ENCODE measurements at places on chromosomes 13 and 19.

- H3K36me3 ChIP-seq: no peaks in the 10 kb centered on the region
- no peak overlapping the region for H3K4me3 ChIP-seq
- no peaks in the 10 kb centered on the region for H3K4me1 ChIP-seq
- no peak overlapping the region for H3K27ac ChIP-seq
- DNase-seq: no peak
Measured at GRCh38 chr13:36068566-36068965, 62.6 kb downstream of the DCLK1 start.

DNA sequence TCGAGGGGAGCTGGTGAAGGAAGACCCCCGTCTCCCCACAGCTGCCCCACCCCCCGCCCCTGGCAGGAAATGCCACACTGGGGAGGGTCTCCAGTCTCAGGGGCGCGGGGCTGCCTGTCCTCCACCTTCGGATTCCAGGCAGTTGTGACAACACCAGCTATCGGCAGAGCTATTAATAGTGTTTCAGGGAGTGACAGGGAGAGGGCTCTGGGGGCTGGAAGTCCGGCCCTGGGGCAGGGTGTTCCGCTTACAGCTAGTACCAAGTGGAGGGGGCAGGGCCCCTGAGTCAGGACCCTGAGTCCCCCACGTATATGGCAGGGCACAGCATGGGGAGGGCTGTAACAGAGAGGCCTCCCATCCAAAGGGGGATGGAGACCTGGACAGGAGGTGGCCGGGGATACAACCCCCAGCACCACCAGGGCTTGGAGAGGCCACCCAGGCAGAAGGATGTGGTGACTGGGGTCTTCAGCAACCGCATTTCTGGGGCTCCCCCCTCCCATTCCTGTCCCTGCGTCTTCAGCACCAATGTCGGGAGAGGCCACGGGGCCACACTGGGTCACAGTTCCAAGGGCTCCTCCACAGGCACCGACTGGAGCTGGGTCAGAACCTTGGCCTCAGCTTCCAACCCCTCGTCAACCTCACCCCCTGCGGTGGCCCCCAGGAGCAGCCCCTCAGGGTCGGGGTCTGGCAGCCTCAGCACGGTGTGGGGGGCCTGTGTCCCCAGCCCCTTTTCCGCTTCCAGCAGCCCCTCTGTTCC, 3.9 kb downstream of the SIX5 start:
- no peak for DNase-seq
- H3K27me3 ChIP-seq: no peaks in the 10 kb centered on the region
- peaks cover 23% of the 10 kb centered on the region for H3K4me1 ChIP-seq
- H3K36me3 ChIP-seq: peaks cover 3% of the 10 kb centered on the region

DNA sequence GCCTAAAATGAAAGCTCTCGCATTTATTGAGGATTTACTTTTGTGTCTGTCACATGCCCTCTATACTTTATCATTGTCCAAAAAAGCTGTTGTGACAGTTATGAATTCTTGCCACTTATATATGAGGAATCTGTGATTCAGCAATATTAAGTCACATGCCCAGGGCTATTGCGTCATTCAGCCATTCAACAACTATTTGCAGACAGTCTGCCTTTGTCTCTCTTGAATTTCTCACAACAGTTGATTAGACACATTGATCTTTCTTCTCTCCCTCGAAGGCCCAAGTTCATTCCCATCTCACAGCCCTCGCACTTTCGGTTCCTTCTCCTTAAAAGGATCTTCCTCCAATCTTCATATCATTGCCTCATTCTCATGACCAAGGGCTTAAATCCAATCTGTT, 342.6 kb downstream of the MZT1 start:
- no peak for DNase-seq
- H3K27ac ChIP-seq: no peak overlapping the region
- H3K36me3 ChIP-seq: no peaks in the 10 kb centered on the region
- no peaks in the 10 kb centered on the region for H3K4me1 ChIP-seq
- peaks cover 4% of the 10 kb centered on the region for H3K27me3 ChIP-seq

GRCh38 chr19:1833540-1833939, 14.7 kb downstream of the REXO1 start:
- no peak overlapping the region for H3K27ac ChIP-seq
- H3K27me3 ChIP-seq: no peaks in the 10 kb centered on the region
- no peak overlapping the region for H3K4me3 ChIP-seq
- no peak for DNase-seq

DNA sequence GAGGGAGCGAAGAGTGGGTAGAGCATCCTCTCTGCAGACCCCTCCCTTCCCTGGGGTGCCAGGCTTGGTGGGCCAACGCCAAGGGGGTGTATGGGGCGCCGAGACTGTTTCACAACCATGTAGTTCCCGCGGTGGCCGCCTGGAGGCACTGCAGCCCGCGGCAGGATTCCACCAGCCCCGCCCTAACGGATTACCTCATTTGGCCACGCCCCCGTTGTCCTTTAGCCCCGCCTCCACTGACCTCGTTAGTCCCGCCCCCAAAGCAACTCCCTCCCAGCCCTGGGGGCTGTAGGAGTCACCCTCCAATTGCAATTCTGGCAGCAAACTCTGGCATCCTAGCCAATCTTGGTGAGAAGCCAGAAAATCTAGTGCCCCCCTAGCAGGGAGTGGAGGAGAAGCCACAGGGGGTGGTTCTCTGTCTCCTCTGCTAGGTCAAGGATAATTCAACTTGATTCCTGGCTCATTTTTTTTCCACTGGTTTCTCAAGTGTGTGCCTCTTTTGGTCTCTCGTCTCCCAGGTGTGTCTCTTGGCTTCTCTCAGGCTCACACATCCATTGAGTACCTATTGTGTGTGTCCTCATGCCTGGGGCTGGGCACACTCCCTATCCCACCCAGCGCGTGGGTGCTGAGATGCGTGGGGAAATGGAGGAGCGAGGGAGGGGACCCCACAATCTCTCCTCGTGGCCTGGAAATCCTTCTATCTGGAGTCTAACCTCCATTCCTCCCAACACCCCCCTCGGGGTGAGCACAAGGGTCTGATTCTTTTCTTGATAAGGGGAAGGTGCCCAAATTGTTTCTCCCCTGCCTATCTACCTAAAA, 2.0 kb downstream of the OLFM2 start:
- DNase-seq: peak; percentile 98
- H3K36me3 ChIP-seq: peaks cover 5% of the 10 kb centered on the region
- H3K4me3 ChIP-seq: peak overlapping the region; percentile 97
- H3K4me1 ChIP-seq: peaks cover 51% of the 10 kb centered on the region
- H3K27me3 ChIP-seq: no peaks in the 10 kb centered on the region

DNA sequence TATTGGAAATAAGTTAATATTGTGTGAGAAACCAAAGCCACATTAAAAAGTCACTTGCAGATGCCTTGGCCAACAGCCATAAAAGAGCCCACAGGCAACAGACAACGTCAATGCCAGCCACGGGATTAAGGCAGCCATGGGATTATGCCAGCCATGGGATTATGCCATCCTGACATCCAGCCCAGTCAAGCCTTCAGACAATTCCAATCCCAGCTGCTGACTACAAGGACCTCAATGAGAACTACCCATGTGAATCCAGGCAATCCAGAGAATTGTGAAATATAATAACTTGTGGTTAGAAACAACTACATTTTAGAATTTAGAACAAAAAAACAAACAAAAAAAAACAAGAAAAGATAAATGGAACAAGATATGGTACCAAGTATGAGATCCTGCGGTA, 356.6 kb downstream of the EFNB2 start:
- no peak overlapping the region for H3K4me3 ChIP-seq
- H3K27ac ChIP-seq: no peak overlapping the region
- no peak for DNase-seq
- H3K36me3 ChIP-seq: no peaks in the 10 kb centered on the region
- peaks cover 26% of the 10 kb centered on the region for H3K4me1 ChIP-seq
